Gastrocnemius medialis (tissue), 4 donors: ENCODE measurements at places on chromosomes 3 and 15. TPM values are rescaled to one million over a fixed set of nuclear protein-coding genes. Genes with fewer than 3 reads are reported as not detected.

CYP8B1 gene
- not detected for total RNA-seq

THBS1 gene
- total RNA-seq, result 99.0 TPM

UROC1 gene
- not detected for total RNA-seq

THAP10 gene
- total RNA-seq, result 1.6 TPM

IL20RB gene
- total RNA-seq, result 0.63 TPM

DNA sequence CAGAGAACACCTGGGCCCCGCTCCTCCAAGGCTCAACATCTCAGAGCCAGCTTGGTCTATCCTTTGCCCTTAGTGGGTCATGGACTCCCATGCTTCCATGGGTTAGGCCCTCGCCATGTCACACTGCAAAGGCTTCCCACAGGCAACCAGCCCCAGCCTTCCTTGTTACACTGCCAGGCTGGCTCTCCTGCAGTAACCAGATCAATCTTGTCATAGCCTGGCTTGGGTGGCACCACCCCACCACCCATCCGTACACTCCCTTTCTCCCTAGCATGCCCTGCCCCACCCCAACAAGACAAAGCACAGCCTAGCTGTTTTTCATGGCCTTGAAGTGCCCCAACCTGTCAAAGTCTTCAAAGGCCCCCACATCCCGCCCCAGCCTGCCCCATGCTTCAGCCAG is 30.5 kb downstream of the CA12 start:
- no peaks in the 10 kb centered on the region for H3K36me3 ChIP-seq
- no peaks in the 10 kb centered on the region for H3K27me3 ChIP-seq
- H3K27ac ChIP-seq, result no peak overlapping the region
- no peak for DNase-seq
- no peak overlapping the region for H3K4me3 ChIP-seq

- no peaks in the 10 kb centered on the region for H3K27me3 ChIP-seq
- H3K4me1 ChIP-seq, result peaks cover 4% of the 10 kb centered on the region
- DNase-seq, result no peak
- no peak overlapping the region for H3K4me3 ChIP-seq
Measured at GRCh38 chr3:134389865-134390264, 15.6 kb upstream of the AMOTL2 start.

GRCh38 chr15:79400650-79401049 is 31.5 kb upstream of the MINAR1 start:
- no peaks in the 10 kb centered on the region for H3K4me1 ChIP-seq
- DNase-seq, result no peak
- H3K27me3 ChIP-seq, result no peaks in the 10 kb centered on the region
- H3K4me3 ChIP-seq, result no peak overlapping the region
- H3K27ac ChIP-seq, result no peak overlapping the region
- H3K36me3 ChIP-seq, result no peaks in the 10 kb centered on the region

DNA sequence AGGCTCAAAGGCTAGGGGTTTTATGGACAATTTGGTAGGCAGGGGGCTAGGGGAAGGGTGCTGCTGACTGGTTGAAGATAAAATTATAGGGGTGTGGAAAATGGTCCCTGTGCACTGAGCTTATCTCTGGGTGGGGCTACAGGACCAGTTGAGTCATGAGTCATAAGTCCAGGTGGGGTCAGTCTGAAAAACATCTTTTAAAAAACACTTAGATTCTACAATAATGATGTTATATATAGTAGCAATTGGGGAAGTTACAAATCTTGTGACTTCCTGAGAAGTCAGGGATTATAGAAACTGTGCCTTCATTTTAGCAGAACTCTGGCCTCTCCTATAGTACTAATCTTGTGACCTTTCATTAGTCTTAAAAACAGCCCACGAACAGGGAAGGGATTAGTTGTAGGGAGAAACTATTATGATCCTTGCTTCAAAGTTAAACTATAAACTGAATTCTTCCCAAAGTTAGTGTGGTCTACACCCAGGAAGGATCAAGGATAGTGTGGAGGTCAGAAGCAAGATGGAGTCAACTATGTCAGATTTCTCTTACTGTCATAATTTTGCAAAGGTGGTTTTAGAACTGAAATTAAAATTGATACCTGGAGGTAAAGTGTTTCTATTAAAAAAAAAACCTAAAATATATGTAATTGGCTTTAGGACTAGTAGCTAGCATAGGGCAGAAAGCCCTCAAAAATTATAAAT is 130.1 kb downstream of the P2RY1 start:
- H3K4me1 ChIP-seq, result no peaks in the 10 kb centered on the region
- H3K36me3 ChIP-seq, result no peaks in the 10 kb centered on the region
- DNase-seq, result no peak
- no peaks in the 10 kb centered on the region for H3K27me3 ChIP-seq
- H3K27ac ChIP-seq, result no peak overlapping the region

GRCh38 chr15:25394898-25395297 is 43.9 kb downstream of the UBE3A start:
- peaks cover 58% of the 10 kb centered on the region for H3K4me1 ChIP-seq
- no peaks in the 10 kb centered on the region for H3K36me3 ChIP-seq
- no peaks in the 10 kb centered on the region for H3K27me3 ChIP-seq

- H3K4me3 ChIP-seq, result no peak overlapping the region
- H3K36me3 ChIP-seq, result no peaks in the 10 kb centered on the region
- no peaks in the 10 kb centered on the region for H3K27me3 ChIP-seq
- no peak overlapping the region for H3K27ac ChIP-seq
- peaks cover 22% of the 10 kb centered on the region for H3K4me1 ChIP-seq
Measured at GRCh38 chr15:56672721-56673120, 60.6 kb downstream of the ZNF280D start.

DNA sequence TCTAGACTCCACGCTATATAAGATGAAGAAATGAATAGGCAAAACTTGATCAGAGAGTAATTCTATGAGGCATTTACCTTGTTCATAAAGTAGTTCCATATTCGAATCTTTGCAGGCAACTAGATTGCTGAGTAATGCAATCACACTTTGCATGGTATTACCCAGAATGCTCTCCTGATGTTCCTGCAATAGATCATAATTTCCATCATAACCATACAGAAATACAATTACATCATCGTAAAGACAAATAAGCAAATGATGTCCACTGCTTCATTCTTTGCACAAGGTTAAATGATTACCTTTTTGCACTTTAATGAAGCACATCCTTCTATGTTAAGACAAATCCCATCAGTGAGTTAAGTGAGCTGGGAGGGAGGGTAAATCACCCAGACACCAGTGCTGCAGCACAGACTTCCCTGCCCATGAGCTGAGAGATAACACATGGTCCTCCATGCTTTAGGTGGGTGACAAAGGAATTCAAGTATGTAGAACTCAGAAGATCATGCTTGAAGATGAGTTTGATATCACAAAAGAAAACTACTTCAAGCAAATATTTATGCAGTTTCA is 366.7 kb downstream of the CTNNB1 start:
- H3K4me1 ChIP-seq, result no peaks in the 10 kb centered on the region
- DNase-seq, result no peak
- no peaks in the 10 kb centered on the region for H3K27me3 ChIP-seq
- no peak overlapping the region for H3K27ac ChIP-seq
- H3K4me3 ChIP-seq, result no peak overlapping the region

DNA sequence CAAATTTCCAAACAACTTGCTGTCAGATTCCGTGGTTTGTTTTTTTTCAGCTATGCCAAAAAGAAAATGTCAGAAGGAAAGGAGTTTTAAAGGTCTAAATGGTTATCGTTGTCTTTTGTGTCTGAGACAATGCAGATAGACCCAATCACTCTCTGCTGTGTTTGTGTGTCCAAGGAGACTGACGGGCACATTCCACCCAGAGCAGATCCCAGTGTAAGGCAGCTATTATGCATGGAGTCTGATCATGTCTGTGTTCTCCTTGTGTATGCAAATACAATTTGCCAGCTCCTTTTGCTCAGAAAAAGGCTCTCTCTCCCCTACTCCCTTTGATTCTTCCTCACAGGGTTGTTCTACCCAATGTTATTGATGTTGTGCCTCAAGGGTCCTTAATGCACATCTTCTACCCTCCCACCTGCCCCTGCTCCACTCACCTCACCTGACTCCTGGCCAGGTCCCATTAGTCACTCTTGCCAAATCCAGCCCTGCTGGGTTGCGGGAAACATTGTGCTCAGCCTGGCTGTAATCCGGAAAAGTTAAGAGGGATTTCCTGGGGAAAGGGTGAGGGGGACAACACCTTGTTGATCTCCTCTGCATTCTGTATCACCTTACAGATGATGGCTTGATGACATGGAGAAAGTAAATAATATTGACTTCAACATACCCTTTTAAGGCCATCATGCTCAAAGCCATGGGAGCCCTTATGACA is 61.0 kb downstream of the OTOL1 start:
- no peak for DNase-seq
- H3K27me3 ChIP-seq, result no peaks in the 10 kb centered on the region
- H3K4me3 ChIP-seq, result no peak overlapping the region
- no peak overlapping the region for H3K27ac ChIP-seq
- no peaks in the 10 kb centered on the region for H3K36me3 ChIP-seq

GRCh38 chr3:71625676-71626075 is 42.1 kb upstream of the FOXP1 start:
- H3K27ac ChIP-seq, result no peak overlapping the region
- no peak overlapping the region for H3K4me3 ChIP-seq
- H3K4me1 ChIP-seq, result no peaks in the 10 kb centered on the region

DNA sequence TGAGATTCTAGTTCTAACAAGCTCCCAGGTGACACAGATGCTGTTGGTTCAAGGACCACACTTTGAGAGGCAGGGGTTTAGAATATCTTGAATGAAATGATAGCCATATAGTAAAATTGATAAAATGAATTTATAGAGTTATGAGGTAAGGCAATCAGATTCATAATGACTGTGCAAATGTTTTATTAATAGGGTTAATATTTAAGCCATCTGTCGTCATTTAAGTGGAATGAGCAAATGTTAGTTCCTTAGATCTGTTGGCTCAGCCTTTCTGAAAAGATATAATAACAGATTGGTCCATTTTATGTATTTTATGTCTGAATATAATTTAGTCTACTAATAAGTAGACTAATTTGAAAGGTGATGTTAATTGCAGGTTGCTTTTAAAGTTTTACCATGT is 12.9 kb downstream of the REC114 start:
- no peak overlapping the region for H3K4me3 ChIP-seq
- no peaks in the 10 kb centered on the region for H3K36me3 ChIP-seq
- DNase-seq, result no peak

DNA sequence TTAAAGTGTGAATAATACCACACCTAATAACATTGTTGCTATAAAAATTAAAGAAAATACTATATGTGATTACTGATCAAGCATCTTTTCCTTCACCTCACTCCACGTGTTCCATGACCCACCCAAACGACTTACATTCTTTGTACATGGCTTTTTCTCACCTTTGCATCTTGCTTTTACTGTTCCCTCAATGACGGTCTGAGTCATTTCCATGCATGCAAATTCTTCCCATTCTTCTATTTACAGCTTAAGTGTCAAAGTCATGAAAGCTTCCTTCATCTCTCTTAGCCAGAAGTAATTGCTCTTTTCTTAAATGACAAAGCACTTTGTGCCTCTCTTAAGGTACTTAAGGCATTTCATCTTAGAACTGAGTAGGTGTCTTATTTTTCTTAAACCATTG is 64.0 kb downstream of the GREM1 start:
- H3K36me3 ChIP-seq, result no peaks in the 10 kb centered on the region
- no peak overlapping the region for H3K27ac ChIP-seq
- H3K4me3 ChIP-seq, result no peak overlapping the region
- H3K4me1 ChIP-seq, result no peaks in the 10 kb centered on the region
- DNase-seq, result no peak

DNA sequence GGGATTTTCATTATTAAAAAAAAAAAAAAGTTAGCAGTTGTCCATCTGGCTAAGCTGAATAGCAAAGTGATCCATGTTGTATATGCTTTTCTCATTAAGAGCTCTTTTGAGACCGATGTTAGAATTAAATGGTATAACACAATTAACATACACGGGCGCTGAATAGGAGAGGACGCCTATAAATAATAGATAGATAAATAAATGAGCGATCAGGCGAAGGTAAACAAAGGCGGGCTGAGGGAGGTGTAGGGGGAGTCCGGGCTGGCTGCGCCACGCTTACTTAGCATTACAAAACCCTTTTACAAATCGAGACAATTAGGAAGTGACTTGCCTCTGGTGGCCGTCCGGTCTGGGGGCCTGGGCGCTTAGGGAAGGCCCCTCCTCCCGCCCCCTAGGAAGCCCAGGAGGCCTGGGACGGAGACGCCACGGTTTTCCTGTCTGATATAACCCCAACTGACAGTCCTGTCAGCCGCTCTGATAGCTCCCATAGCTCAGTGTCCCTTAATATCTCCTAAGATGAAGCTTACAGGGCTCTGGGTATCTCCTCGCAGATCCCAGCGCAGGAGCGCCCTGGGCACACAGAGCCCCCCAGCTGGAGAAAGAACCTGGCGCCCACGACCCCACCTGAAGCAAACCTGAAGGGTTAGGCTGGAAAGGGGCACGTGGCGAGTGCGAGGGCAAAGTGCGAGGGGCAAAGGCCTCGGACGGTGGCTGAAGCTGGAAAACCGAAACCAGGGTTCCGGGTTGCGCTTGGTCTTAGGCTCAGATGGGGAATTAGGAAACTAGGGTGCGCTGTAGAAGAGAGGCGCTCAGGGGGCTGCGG is 3.6 kb downstream of the SOX14 start:
- H3K27ac ChIP-seq, result no peak overlapping the region
- peak overlapping the region; percentile 58 for H3K4me3 ChIP-seq
- no peak for DNase-seq

DNA sequence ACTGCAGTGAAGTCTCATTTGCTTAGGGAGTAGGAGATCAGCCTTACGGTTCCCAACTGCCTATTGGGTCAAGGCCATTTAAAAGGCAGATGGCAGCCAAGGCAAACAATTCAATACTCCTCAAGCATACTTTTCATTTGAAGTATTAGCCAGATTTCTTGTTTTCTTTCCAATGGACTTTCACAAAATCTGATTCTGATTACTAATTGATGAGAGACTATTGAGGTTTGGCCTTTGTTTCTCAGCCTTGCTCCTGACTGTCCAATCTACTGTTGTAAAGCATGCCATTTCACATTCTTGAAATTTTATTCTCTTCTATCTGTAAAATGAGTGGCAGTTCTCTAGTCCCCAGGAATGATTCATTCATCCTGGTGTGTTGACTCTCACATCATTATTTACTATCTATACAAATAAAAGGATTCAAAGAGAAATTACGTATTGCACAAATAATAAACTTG is 166.2 kb upstream of the TGFBR2 start:
- H3K36me3 ChIP-seq, result no peaks in the 10 kb centered on the region
- H3K4me1 ChIP-seq, result peaks cover 36% of the 10 kb centered on the region
- DNase-seq, result no peak
- H3K27me3 ChIP-seq, result no peaks in the 10 kb centered on the region

- no peak overlapping the region for H3K4me3 ChIP-seq
- no peaks in the 10 kb centered on the region for H3K4me1 ChIP-seq
- no peak for DNase-seq
- no peak overlapping the region for H3K27ac ChIP-seq
- H3K27me3 ChIP-seq, result no peaks in the 10 kb centered on the region
Measured at GRCh38 chr3:93910097-93910496, 63.6 kb downstream of the PROS1 start.

- peaks cover 14% of the 10 kb centered on the region for H3K36me3 ChIP-seq
- H3K27me3 ChIP-seq, result no peaks in the 10 kb centered on the region
- no peak overlapping the region for H3K4me3 ChIP-seq
- H3K27ac ChIP-seq, result peak overlapping the region; percentile 87
- no peak for DNase-seq
Measured at GRCh38 chr3:50251220-50251619, 15.2 kb downstream of the GNAI2 start.

- no peak for DNase-seq
- H3K4me3 ChIP-seq, result no peak overlapping the region
- H3K27ac ChIP-seq, result no peak overlapping the region
- no peaks in the 10 kb centered on the region for H3K27me3 ChIP-seq
- H3K36me3 ChIP-seq, result no peaks in the 10 kb centered on the region
Measured at GRCh38 chr3:11671648-11672100, 28.0 kb upstream of the VGLL4 start.
